CD4-positive, alpha-beta memory T cell (primary cell): ENCODE measurements at places on chromosomes 6 and 20.

DNA sequence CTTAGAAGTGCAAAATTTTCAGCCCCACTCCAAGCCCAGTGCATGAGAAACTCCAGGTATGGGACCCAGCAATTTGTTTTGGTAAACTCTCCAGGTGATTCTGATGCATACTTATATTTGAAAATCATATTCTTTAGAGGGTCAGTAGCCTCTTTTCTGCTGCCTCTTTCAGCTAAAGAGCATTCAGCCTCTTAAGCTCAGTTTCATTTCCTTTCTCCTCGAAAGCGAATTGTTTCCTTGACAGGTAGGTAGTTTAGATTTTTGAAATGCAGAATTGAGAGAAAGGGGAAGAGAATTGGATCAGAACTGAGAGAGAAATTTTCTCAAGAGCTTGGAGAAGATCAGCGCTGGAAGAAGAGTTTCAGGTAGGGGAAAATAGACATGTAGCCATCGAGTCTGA is 995.8 kb upstream of the FLRT3 start:
- DNase-seq: no peak

GRCh38 chr6:53837865-53838769 is 43.3 kb downstream of the LRRC1 start:
- DNase-seq: no peak

- no peak for DNase-seq
Measured at GRCh38 chr6:39338397-39338796, 15.9 kb upstream of the KCNK16 start.

- no peak for DNase-seq
Measured at GRCh38 chr6:157242791-157243190, 80.5 kb downstream of the TMEM242 start.

GRCh38 chr6:24524805-24525204 is 30.0 kb downstream of the ALDH5A1 start:
- no peak for DNase-seq

DNA sequence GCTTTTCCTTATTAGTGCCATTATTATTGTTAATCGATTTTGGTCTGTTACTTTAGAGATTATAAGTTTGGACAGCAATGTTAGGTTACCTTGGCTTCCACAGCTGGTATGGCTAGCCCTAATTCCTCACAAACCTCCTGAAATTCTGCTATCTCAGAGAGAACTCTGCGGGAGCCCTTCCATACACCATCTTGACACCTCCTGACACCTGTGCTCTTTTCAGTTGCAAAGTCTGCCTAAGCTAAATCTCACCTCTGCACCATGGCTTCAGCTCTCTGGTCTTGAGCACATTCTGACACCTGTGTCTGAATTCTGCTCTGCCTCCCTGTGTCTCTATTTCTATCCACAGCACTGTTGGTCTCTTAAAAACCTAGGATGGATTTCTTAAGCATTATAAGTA is 106.5 kb downstream of the DCDC2 start:
- DNase-seq: no peak

GRCh38 chr20:1163105-1163504 is 21.7 kb downstream of the TMEM74B start:
- DNase-seq: no peak

DNA sequence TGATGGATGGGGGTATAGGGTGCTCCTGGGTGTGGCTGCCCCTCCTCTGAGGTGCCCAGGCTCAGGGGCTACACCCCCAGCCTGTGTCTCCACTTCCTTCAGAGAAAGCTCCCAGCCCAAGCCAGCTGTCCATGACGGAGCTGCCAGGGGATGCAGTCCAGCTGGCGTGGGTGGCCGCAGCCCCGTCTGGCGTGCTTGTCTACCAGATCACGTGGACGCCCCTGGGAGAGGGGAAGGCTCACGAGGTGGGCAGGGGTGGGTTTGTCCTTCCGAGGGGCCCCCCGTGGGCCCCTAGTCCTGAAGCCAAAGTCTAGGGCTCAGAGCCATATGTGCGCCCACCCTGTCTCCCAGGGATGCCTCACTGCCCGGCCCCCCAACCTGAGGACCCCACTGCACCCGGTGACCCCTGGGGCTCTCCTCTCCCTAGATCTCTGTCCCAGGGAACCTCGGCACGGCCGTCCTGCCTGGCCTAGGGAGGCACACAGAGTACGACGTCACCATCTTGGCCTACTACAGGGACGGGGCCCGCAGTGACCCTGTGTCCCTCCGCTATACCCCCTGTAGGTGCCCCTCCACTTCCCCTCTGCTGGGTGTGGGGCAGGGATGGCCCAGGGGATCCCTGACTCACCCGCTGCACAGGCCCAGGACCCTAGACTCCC is 19.8 kb downstream of the COL20A1 start:
- DNase-seq: no peak

GRCh38 chr20:58131551-58132142 is 96.8 kb downstream of the ANKRD60 start:
- no peak for DNase-seq

- no peak for DNase-seq
Measured at GRCh38 chr6:26539071-26539615, 977 bp downstream of the HMGN4 start.

GRCh38 chr6:127376685-127377084 is 33.3 kb upstream of the ECHDC1 start:
- no peak for DNase-seq

DNA sequence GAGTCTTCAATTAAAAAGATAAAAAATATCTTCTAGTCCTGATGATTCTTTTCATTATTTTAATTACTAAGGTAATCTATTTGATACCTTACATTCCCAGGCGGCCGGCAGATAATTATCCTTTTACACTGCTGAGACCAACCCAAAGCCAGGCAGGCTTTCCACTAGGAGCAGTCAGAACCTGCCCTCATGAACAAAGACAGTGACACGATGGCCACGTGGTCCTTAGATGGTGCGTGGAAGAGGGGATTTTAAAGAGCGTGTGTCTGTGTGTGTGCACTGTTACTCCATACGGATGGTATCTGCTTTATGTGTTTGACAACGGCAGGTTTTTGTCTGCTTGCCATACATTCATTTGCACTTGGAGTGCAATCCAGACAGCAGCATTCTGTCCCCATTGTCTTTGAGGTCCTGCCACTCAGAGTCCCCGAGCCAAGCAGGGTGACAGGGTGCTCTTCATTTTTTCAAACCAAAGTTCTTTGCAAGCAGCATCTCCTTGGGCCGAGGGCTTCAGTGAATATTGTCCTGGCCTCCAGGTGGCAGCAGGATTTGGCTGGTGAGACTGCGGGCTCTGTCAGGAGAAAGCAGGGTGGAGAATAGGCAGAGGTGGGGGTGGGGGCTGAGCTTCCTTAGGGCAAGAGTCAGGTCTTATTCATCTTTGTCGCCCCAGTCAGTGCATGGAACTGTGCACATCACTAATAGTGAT is 260.5 kb downstream of the NRN1 start:
- no peak for DNase-seq

DNA sequence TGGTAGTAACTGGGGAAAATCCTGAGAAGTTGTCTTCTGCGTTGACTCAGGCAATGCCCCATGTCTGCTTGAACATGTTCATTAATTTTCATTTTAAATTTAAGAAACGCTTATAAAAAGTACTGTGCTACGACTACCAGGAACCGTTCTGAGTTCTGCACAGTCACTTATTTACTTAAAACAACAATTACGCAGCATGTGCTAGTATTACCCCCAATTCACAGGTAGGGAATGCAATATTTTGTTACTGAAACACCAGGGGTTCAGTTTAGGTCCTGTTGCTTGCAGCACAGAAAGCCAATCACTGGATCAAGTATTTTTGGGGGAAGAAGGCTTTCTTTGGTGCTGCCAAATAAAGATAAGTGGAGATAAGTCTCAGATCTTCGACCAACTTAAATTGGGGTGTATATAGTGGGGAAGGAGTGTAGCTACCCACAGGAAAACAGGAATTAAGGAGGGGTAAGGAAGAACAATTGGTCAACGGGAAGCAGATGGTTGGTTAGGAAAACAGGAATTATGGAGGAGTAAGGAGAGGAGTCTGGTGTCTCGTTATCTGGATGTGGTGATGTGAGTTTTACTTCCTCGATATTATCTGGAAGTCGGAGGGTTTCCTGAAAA is 5.2 kb upstream of the LRP11 start:
- no peak for DNase-seq

DNA sequence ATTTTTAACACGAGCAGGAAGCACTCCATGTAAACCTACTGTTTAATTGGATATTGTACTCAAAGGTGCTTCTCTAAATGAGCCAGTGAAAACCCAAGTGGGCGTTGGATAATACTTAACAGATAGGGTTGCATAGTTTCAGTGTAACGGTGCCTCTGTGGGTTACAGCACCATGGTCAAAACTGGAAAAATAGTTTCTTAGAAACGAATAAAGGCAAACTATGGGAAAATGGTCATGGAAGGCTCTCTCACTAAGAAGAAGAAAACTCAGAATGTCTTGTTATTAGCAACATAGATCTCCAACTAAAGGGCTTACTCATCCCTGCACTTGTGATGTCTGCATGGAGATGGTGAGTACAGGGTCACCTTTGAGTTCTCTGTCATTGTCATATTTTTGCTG is 59.1 kb upstream of the NEDD9 start:
- DNase-seq: no peak

- DNase-seq: no peak
Measured at GRCh38 chr6:152118224-152118623, 310.7 kb downstream of the ESR1 start.

- DNase-seq: no peak
Measured at GRCh38 chr6:37146735-37147157, 23.2 kb upstream of the PIM1 start.

GRCh38 chr6:166423051-166423745 is 40.5 kb upstream of the MPC1 start:
- DNase-seq: no peak

DNA sequence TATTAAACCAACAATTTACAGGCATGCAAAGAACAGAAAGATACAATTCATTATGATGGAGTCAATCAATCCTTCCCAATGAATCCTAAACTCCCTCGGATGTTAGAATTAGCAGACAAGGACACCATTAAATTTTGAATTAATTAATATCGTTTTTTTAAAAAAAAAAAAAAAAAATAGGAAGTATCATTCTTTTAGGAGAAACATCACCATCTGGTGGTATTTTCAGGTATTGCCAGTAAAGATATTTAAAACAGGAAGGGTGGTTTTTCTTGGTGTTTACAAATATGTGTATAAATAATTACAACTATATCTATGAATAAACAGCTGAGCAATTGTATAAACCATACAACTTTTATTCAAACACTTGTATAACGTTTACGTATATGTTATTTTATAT is 564.4 kb downstream of the HAO1 start:
- no peak for DNase-seq
